ENCODE measurements at places on chromosomes 6 and 20.

DNA sequence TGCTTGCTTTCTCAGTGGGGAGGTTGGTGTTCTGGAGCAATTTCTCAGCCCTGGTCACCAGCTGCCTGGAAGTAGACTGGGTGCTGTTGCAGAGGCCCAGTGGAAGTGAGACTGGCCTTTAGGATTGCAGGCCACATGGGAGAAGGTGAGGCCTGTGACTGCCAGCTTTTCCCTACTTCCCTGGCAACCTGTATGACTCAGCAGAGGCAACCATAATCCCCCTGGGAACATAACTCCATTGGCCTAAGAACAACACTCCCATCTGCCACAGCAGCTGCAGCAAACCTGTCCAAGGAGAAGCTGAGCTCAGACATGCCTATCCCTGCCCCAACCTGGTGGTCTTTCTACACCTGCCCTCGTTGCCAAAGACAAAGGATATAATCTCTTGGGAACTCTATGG lies 473.5 kb upstream of the SPTLC3 start:
- DNase-seq, result no peak

- DNase-seq, result no peak
Observed at GRCh38 chr6:2478200-2478599, 232.8 kb upstream of the GMDS start.

- no peak for DNase-seq
Observed at GRCh38 chr20:64048402-64049044, 916 bp downstream of the SOX18 start.

- no peak for DNase-seq
Observed at GRCh38 chr6:113049190-113049589, 702.1 kb downstream of the RFPL4B start.

- no peak for DNase-seq
Observed at GRCh38 chr6:133806382-133807140, 82.4 kb upstream of the TCF21 start.
